Suppressor macrophage treated with lipopolysaccharide for 1 hour (primary cell): ENCODE measurements at places on chromosomes 3 and 15.

DNA sequence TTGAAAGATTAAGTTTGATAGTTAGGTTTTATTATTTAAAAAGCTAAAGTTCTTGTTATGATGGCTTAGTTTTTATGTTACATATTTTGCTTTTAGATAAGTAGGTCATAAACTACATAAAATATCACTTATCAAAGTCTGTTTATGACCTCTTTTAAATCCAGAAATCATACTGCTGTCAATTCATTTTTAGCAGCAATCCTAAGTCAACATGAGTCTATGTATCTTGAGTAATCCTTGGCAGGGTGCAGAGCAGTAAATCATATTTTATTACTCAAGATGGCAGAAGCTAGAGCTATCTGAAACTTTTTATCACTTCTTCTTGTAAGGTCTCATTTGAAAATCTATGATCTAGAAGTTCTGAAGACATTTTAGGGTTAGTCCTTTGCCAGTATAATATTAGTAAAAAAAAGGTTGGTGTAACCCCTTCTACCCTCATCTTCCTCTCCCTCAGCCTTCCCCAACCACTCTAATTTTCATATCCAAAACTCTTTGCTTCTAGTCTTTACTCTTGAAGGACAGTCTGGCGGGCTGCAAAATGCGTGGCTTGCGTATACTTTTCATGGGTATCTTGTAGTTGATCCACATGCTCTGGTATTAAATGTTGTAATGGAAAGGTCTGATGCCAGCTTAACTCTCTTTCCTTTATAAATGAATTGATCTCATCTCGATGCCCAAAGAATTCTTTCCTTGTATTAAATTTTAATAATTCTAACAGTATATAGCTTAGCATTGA lies 134.0 kb upstream of the THRB start:
- DNase-seq = no peak

DNA sequence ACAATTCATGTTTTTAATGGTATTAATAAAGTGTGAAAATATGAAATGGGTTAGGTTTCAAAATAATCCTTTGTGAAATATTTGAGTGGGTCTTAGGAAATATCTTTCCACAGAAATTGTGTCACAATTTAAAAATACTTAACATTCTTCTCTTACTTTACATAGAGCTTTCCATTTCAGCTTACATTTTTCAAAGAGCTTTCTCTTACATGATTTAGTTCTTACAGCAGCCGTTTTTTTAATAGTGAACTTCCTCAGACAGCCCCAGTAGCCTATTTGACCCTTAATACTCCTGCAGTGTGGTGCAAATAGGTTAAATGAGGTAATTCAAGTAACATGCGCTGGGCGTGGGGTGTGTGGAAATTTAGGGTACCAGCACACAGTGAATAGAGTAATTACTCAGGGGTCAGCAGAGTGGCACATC lies 21.8 kb downstream of the P2RY12 start:
- DNase-seq = peak; percentile 71

- DNase-seq = no peak
Measured at GRCh38 chr15:70057931-70058641, 39.6 kb downstream of the TLE3 start.

GRCh38 chr3:127407026-127407939 lies 119.4 kb upstream of the PRR20G start:
- DNase-seq = no peak

DNA sequence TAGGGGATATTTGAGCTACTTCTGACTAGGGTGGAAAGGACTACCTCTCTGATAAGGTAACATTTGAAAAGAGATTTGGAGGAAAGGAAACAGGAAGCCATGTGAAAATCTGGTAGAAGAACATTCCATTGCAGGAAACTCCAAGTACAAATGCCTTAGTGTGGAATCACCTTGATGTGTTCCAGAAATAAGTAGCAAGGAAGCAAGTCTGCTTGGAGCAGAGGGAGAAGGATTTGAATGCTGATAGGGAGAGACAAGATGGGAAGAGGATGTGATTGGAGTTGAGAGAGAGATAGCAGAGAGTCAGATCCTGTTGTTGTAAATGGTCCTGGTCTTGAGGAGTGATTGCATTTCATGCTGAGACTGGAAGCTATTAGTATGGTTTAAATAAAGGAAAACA lies 335.1 kb upstream of the DCBLD2 start:
- DNase-seq = no peak

GRCh38 chr3:52110502-52110901 lies 43.7 kb downstream of the POC1A start:
- no peak for DNase-seq

- DNase-seq = peak; percentile 67
Measured at GRCh38 chr3:158802409-158803268, 785 bp downstream of the MFSD1 start.

DNA sequence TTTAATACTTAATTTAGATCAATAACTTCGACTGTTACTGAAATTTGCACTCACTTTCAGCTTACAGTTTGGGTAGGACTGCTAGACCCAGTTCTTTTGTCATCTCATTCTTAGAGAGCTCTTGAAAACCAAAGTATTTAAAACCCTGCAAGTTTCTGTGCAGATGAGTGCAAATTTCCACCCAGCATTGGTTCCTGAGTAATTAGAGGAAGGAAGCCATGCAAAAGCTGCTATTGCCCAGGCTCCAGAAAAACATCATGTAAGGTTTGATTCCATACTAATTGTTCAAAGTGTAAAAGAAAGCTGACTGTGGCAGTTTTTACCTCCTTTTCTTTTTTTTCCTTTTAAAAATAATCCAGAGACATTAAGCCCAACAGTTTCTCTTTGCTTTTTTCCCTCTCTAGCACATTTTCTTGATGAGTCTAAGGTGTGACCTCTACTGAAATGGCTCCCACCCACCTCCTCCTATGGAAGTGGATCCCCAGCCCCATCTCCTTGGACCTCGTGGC lies 30.3 kb downstream of the ABHD2 start:
- no peak for DNase-seq

DNA sequence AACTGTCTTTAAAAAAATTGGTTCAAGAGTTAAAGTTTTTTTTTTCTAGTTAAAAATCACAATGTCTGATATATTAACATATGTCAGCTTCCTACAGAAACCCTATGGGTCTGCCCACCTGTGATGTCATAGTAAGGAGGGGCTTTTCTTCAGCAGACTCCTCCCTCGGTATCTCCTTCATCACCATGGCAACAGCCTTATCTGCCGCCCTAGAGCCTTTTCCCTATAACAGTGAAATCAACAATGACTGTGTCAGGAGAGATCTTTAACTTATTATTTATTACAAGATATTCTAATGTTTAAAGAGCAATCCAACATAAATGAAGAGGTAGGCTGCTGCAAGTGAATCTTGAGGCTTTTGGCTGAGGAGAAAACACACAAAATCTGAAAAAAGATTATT lies 138.7 kb downstream of the PEX5L start:
- peak; percentile 55 for DNase-seq

- DNase-seq = no peak
Measured at GRCh38 chr3:12408984-12409683, 75.1 kb upstream of the TSEN2 start.

- DNase-seq = no peak
Measured at GRCh38 chr3:71276531-71276930, 307.0 kb downstream of the FOXP1 start.

GRCh38 chr15:91988071-91988470 lies 134.6 kb downstream of the SLCO3A1 start:
- no peak for DNase-seq

- no peak for DNase-seq
Measured at GRCh38 chr15:73944161-73945129, 18.2 kb downstream of the LOXL1 start.

GRCh38 chr3:38126121-38126892 lies 10.6 kb downstream of the ACAA1 start:
- DNase-seq = no peak

DNA sequence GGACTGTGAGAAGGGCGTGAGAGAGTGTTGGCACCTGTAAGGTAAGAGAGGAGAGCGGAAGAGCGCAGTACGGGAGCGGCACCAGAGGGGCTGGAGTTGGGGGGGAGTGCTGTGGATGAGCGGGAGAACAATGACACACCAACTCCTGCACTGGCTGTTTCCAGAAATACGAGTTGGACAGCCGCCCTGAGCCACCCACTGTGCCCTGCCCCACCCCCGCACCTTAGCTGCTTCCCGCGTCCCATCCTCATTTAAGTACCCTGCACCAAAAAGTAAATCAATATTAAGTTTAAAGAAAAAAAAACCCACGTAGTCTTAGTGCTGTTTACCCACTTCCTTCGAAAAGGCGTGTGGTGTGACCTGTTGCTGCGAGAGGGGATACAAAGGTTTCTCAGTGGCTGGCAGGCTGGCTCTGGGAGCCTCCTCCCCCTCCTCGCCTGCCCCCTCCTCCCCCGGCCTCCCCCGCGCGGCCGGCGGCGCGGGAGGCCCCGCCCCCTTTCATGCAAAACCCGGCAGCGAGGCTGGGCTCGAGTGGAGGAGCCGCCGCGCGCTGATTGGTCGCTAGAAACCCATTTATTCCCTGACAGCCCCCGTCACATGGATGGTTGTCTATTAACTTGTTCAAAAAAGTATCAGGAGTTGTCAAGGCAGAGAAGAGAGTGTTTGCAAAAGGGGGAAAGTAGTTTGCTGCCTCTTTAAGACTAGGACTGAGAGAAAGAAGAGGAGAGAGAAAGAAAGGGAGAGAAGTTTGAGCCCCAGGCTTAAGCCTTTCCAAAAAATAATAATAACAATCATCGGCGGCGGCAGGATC lies at the start of gene SOX2:
Gene SOX2, plus strand, starts transcription at position 601 of the 811 bp plus-strand sequence. CDS start 436 bp downstream, outside the sequence.
- DNase-seq = peak; percentile 77

DNA sequence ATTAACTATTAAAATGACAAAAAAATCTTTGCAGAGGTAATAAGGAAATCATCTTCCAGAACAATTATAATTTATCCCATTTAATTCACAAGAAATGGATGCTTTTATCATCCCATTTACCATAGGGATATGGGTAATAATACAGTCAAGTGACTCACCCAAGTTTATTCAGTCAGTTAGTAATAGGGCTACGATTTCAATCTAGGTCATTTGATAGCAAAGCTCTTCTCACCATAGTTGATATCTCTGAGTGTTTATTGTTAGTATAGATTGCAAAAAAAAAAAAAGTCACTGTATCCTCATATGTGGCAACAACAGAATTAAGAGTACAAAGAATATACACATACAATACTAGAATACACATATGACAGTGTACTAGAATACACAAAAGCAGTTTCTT lies 797.1 kb downstream of the ROBO1 start:
- DNase-seq = no peak

DNA sequence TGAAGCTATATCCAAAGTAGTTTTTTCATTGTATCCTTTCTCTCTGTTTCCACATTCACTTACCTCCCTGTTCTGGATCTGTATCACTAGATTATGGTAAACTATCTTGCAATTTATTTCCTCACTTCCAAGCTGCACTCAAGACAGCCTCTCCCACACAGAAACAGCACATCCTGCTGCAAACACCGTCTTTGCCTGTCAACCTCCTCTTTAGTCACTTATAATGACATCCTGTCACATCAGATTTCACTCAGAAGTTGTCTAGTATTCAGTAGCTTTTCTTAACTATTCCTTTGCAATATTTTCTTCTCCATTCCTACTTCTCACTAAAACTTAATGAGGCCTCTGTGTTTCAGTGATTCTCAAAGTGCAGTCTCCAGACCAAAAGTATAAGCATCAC lies 490.8 kb downstream of the IGSF11 start:
- no peak for DNase-seq

DNA sequence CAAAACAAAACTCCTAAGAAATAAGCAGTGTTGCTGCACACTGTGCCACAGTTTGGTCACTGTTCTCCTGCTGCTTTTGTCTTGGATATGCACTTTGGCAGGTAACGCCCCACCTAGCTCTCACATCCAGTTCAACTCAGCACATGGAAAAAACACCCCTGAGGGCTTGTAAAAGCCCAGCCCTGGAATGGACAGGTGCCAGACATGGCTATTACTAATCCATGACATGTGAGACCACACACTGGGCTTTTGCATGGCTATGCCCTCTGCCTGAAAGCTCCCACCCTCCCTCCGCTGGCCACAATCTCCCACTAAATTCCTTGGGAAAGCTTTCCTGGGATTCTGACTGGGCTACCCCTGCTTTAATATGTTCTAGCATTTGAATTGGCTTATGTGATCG lies 24.7 kb upstream of the ZBED2 start:
- DNase-seq = no peak

GRCh38 chr15:78244893-78245292 lies 10.5 kb upstream of the ACSBG1 start:
- DNase-seq = no peak

DNA sequence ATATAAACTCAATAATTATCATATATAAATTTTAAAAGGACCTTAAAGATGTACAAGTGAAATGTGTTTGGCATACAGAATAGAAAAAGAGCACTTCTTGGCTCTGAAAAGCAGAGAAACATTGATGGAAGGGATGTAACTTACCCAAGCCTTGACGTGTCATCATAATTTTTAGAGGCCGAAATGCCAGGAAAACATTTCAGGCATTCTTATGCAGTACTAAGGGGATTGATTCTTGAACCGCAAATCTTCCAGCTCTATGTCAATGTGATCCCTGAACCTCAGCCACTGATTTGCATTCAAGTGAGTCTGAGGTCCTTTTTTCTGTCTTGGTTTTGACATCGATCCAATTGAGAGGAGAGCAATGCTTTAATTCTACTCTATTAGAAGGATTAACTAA lies 97.8 kb downstream of the CLDN1 start:
- no peak for DNase-seq

- no peak for DNase-seq
Measured at GRCh38 chr3:53198996-53199395, 38.0 kb downstream of the PRKCD start.

DNA sequence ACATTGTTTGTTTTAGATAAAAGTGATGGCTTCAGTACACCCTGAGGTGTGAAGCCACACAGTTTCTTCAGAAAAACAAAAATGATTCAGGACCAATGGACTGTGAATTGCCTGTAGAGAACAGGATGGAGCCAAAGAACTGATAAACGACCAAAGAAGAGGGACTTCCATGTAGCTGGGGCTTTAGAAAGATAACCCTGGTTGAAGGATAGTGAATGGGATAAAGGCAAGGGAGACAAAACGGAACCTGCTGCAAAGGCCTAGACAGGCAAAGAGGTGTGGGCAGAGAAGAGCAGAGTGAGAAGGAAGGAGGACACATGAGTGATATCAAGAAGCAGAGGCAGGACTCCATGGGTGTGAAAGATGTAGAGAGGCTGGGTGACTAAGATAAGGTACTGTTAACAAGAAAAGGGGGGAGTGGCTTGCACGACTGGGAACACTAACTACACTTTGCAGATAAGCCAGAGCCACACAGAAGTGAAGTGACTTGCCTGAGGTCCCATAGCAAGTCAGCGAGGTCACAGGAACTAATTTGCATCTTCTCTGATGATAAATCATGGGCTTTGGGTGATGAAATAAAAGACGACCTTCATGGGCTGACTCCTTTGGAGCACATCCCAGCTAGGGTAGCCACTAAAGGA lies 44.3 kb downstream of the RAB6B start:
- DNase-seq = no peak

DNA sequence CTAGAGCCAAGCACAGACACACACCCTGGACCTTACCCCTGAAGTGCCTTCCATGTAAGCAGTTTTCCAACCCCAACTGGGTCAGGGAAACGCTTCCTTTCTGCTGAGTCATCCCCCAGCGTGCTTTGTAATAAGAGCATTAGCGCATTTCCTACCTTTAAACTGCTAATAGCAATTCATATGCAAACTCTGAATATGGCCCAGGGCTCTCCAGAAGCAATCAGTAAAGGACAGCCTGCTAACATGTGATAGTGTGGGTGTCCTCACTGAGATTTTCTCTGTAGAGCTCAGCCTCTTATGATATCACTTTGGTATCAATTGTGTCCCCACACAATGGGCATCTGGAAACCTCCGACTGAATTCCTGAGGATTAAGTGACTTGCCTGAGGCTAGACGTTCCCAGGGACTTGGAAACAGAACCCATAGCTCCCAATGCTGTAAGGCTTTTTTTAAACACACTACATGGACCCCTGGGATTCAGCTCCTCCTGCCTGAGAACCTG lies 5.6 kb downstream of the GABRB3 start:
- no peak for DNase-seq

- DNase-seq = no peak
Measured at GRCh38 chr3:27290760-27291159, 78.4 kb downstream of the NEK10 start.
